ENCODE measurements at places on chromosomes 11 and 22. TPM values are rescaled to one million over a fixed set of nuclear protein-coding genes. Genes with fewer than 3 reads are reported as not detected.

BTBD18 gene
- total RNA-seq, result not detected

SLC22A6 gene
- total RNA-seq, result not detected

FZD4 gene
- 0.09 TPM for total RNA-seq

FAM83F gene
- total RNA-seq, result 0.51 TPM

DNA sequence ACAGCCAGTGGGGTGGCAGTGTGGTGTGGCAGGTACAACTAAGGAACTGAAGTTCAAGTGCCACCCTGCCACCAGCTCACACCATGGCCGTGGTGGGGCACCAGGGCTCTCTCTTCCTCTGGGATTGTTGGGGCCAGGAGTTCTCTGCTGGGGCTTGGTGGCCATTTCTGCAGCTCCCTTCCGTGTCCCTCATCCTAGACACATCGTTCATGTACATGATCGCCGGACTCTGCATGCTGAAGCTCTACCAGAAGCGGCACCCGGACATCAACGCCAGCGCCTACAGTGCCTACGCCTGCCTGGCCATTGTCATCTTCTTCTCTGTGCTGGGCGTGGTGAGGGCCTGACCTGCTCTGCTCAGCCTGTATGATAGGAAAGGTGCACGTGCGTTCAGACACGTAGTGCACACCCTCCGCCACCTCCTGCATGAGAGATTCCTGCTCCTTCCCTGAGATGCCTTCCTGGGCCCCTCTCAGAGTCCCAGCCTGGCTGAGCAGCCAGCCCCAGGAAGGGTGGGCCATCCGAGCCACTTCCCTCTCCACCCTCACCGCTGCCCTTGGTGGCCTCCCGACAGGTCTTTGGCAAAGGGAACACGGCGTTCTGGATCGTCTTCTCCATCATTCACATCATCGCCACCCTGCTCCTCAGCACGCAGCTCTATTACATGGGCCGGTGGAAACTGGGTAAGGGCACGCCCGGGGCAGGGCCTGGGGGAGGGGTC lies 7.3 kb upstream of the TAGLN start:
- no peaks in the 10 kb centered on the region for H3K27me3 ChIP-seq
- H3K36me3 ChIP-seq, result peaks cover 9% of the 10 kb centered on the region
- no peak for DNase-seq
- H3K4me3 ChIP-seq, result no peak overlapping the region
- H3K27ac ChIP-seq, result no peak overlapping the region

FOSL1 gene
- total RNA-seq, result 26.4 TPM

DNA sequence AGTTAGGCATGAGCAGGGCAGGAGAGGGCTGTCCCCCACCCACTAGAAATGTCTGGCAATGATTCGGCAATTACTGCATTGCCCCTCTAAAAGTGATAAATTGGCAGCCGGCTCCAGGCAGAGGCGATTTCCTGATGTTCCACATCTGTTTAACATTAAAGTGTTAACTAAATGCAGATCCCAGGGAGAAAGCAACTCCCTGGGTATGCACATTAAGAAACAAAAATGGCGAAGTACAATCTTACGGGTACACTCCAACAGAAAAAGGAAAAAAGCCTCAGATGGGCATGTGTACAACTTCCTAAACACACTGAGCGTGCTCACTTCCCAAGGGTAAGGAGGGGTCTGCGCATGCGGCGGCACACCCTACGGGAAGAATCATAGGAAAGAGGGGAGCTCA lies 314.4 kb downstream of the CASP12 start:
- no peak for DNase-seq
- H3K27me3 ChIP-seq, result no peaks in the 10 kb centered on the region
- H3K4me1 ChIP-seq, result no peaks in the 10 kb centered on the region
- no peak overlapping the region for H3K27ac ChIP-seq

- no peak for DNase-seq
- H3K4me1 ChIP-seq, result no peaks in the 10 kb centered on the region
- H3K27ac ChIP-seq, result no peak overlapping the region
- H3K4me3 ChIP-seq, result no peak overlapping the region
- no peaks in the 10 kb centered on the region for H3K27me3 ChIP-seq
These were observed 358.4 kb downstream of the CTTN start for GRCh38 chr11:70756756-70757155.

TRIM51 gene
- total RNA-seq, result not detected

GRCh38 chr22:38199826-38200559 lies 1.8 kb upstream of the MAFF start:
- peaks cover 29% of the 10 kb centered on the region for H3K4me1 ChIP-seq
- no peak for DNase-seq
- H3K36me3 ChIP-seq, result no peaks in the 10 kb centered on the region

GRCh38 chr22:23237201-23237798 lies 57.0 kb downstream of the BCR start:
- no peaks in the 10 kb centered on the region for H3K27me3 ChIP-seq
- no peak overlapping the region for H3K4me3 ChIP-seq
- H3K27ac ChIP-seq, result no peak overlapping the region
- peaks cover 6% of the 10 kb centered on the region for H3K36me3 ChIP-seq

All from CD8-positive, alpha-beta memory T cell (primary cell).